Hematopoietic multipotent progenitor cell (in vitro differentiated cells): ENCODE measurements at places on chromosomes 5 and 9.
A peak's percentile ranks its signal among the peaks of the same experiment; 100 is the strongest.

DNA sequence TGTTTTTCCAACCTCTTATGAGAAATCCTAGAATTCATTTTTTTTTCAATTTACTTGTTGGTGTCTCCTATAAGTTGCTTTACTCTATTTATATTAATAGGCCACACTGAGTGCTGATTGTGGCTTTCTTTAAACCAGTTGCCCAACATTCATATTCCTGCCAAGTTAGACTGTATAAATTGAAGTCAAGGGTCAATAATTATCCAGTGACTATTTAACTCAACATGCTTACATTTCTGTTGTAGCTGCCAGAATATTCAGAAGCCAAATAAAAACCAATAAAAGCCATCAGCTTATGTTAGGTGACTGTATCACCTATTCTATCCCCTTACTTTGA lies 169.0 kb downstream of the PTPRD start:
- no peak for DNase-seq

- DNase-seq: peak; percentile 73
These were observed 266.8 kb downstream of the CWC27 start for GRCh38 chr5:65035211-65036206.

DNA sequence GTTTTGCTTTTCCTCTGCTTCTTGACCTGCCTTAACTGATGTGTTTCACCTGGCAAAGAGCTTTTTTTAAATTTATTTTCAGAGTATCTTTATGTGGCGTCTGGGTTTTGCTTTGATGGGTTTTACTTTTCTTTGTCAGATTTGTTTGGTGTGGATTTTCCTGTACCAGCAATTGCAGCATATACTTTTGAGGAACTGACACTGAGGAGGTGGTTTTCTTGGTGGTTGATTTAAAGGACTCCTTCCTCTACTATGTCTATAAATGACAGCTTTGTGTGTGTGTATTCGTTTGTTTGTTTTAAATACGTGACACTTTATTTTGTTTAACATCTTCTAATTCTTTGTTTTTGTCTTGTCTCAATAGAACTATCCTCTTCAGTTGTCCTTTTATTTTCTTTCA lies 1071.9 kb upstream of the ARRDC3 start:
- DNase-seq: no peak

DNA sequence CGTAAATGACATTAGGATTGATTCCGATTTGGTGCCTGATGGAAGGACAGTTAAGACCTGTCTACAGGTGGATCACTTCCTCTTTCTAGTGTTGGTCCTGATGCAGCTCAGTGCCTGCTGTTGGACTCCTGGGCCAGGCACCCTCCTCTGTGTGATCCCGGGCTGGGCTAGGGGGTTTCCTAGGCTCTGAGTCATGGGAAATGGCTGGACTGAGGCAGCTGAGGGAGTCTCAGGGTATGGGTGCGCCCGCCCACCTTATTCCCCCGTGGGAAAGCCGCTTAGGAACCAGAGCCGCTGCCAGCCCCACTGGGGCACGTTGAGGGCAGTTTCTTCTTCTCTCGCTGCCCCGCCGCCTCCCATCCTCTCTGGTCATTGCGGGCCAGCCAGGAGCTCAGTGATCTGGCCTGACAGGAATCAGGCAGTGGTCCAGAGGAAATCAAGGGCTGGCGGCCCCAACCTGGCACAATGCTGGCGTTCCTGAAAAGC lies 12.9 kb downstream of the TCF7 start:
- no peak for DNase-seq

- no peak for DNase-seq
These were observed 85.2 kb downstream of the KIAA1958 start for GRCh38 chr9:112571624-112572355.

- DNase-seq: no peak
These were observed 140.0 kb upstream of the RAD23B start for GRCh38 chr9:107142896-107143603.

- DNase-seq: no peak
These were observed 46.0 kb downstream of the HMCN2 start for GRCh38 chr9:130311408-130312140.
